ENCODE measurements at places on chromosomes 3 and 15.

- DNase-seq = no peak
These were observed 103.6 kb downstream of the FNDC3B start for GRCh38 chr3:172142864-172143451.

DNA sequence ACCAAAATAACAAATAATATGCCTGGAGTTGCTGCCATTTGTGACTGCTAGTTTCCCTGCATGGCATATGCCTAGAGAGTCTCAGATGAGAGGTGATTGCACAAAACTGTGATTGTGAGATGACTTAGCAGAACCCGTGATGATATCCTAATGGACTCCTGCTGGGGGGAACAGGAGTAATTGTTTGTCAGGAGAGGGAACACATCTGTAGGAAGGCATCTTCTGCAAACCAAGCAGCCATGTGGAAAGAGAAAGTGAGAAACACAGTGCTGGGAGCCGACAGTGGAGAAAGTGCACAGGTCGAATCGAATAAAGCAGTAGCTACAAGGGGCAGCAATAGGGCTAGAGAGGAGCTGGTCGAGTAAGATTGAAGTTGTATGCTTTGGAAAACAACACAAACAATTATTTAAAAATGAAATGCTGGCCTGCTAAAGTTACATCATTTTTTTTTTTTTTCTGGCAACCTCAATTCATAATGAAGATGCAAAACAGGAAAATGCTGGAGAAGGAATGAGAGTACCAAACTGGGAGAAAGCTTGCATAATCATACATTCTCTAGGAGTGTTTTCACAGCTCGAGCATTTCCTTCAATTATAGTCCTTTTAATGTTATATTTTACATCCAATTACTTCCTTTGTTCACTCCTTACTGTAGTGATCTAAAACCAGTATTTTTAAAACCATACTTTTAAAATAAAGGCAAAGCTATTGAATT is 494.2 kb upstream of the AGTR1 start:
- DNase-seq = no peak

- DNase-seq = no peak
These were observed 286.1 kb downstream of the SHOX2 start for GRCh38 chr3:157820157-157820517.

- DNase-seq = no peak
These were observed 46.2 kb downstream of the DENND6A start for GRCh38 chr3:57646723-57647122.

- DNase-seq = peak; percentile 75
These were observed 7.0 kb upstream of the CD276 start for GRCh38 chr15:73677146-73677607.

DNA sequence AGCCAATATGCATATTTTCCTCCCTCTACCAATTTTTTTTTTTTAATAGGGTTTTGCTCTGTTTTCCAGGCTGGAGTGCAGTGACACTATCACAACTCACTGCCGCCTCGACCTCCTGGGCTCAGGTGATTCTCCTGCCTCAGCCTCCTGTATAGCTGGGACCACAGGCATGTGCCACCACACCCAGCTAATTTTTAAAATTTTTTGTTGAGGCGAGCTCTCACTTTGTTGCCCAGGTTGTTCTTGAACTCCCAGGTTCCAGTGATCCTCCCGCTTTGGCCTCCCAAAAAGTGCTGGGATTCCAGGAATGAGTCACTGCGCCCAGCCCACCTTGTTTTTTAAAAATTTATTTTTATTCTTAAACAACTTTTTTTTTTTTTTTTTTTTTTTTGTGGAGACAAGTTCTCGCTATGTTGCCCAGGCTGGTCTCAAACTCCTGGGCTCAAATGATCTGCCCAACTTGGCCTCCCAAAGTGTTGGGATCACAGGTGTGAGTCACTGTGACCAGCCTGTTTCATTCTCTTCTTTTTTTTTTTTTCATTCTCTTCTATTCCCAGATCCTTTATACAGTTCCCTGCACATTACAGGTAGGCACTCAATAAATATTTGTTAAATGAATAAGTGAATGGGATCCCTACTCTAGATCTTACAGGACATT is 40.5 kb upstream of the PIK3CB start:
- no peak for DNase-seq

GRCh38 chr3:21017115-21017852 is 733.7 kb downstream of the ZNF385D start:
- no peak for DNase-seq

- no peak for DNase-seq
These were observed 280.3 kb upstream of the PROK2 start for GRCh38 chr3:72065236-72065635.

All from sciatic nerve (tissue), 2 donors.